Effector memory CD4-positive, alpha-beta T cell (primary cell): ENCODE measurements at places on chromosomes 3 and 15.

DNA sequence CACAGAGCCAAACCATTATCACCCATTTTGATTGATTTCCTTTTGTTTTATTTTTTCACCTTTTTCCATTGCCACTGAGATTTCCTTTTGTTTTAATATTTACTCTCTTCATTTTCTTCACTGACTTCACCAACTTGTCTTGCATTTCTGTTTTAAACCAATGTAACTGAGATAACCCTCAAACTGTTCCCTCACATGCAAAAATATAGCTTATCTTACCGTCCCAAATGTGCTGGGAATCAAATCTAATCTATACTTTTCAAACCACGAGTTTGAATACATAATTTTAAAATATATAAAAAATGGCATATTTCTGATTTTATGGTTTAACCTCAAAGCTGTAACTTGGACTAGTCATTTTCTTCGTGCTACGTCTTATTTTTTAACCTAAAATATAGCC lies 143.8 kb downstream of the PLD1 start:
- DNase-seq, result no peak

- no peak for DNase-seq
Measured at GRCh38 chr3:22475665-22476240, 724.7 kb upstream of the ZNF385D start.

GRCh38 chr3:147299656-147300055 lies 106.7 kb downstream of the ZIC4 start:
- no peak for DNase-seq

DNA sequence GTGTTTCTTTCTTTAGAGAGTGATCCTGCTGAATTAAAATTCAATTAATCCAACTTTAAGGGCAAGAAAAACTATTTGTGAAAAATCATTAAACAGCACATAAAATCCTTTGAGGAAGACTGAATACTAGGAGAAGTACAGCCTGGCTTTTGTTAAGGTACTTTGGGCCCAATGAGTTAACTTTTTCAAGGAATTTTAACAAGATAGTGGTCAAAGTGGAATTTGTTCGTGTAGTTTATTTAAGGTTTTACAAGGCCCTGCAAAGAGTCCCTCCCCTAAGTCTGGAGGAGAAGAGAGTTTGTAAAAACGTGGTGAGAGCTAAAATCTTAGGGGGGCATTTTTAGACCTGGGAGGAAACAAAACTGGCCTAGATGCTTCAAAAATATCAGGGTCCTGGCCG lies 26.0 kb upstream of the TRIM71 start:
- no peak for DNase-seq

DNA sequence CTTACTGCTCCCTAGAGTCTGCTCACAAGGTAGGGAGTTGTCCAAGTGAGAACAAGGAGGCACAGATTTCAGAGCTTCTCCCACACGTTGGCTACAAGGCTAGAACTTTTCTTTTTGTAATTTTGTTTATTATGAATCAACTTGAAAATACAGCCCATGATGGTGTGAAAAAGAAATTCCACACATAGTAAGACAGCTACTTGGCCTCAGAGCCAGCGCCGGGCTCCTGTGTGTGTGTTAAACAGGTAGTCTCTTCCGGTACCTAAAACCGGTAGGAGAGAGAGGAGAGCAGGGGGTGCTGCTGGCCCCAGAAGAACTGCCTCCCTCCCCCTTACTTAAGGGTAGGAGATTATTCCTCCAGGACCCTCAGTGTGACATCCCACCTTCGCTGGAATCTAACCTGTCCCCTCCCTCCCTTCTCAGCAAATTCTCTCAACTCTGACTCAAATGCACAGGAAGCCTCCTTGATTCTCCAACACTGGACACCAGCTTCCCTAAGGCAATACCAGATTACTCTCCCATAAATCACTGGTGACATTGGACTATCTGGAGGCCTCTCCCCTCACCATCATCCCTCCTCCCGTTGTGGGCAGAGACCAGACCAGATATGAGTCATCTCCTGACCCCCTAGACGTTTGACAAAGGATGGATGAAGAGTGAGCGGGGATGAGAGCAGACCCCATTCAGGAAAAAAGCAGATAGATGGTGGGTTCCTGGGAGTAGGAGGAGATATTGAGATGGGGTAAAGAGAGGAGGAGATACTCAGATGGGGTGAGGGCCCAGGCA lies 4.5 kb upstream of the IP6K1 start:
- no peak for DNase-seq

- no peak for DNase-seq
Measured at GRCh38 chr3:193983846-193984818, 151.8 kb upstream of the HES1 start.

DNA sequence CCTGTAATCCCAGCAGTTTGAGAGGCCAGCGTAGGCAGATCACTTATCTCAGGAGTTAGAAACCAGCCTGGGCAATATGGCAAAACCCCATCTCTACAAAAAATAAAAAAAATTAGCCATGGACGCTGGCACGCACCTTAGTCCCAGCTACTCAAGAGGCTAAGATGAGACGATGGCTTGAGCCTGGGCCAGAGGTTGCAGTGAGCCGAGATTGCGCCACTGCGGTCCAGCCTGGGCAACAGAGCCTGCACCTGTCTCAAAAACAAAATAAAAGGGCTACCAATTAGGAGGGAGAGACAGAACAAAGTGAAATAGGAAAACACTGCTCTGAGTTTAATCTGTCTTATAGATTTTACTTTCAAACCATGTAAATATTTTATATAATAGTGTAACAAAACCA lies 33.8 kb downstream of the MSL2 start:
- no peak for DNase-seq

- DNase-seq, result no peak
Measured at GRCh38 chr15:83993591-83993990, 242.0 kb upstream of the GOLGA6L4 start.

DNA sequence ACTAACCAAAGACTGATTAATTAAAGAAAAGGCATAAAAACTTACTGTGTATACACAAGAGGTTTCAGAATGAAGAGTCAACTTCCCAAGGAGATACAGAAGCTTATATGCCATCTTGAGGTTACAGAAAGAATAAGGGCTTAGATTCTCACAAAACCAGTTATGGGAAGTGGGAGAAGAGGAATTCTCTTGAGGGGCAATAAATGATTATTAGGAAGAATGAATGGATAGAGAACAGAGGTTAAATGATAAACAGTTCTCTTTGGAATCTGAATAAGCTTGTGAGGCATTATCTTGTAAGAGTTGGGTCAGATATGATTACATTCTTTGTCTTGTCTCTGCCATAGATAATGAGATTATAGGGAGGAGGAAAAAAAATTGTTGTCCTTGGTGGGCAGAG lies 126.7 kb upstream of the SPATA16 start:
- DNase-seq, result no peak

DNA sequence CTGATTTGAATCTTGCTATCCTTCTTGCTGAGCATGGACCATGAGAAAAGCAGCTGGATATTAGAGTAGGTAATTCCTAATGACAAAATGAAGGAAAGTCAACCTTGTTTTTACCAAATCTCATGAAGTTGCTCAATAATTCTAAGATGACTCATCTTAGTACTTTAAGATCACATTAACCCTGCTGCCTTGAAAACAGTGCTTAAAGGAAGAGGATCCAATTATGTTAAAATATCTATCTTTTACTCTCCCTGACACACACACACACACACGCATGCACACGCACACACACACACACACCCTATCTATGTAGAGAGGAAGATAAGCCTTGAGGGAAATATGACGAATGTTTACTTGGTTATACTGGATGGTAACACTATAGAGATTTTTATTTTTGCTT lies 16.0 kb upstream of the MYO1E start:
- DNase-seq, result no peak

DNA sequence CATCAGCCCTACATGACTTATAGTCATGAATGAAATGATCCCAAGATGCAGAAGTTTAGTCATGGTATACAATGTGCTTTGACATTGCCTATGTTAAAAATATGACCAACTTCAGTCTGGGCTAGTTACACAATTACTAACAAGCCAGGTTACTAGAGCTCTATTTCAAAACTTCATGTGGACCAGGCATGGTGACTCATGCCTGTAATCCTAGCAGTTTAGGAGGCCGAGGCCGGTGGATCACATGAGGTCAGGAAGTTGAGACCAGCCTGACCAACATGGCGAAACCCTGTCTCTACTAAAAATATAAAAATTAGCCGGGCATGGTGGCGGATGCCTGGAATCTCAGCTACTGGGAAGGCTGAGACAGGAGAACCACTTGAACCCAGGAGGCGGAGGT lies 613.0 kb downstream of the CADM2 start:
- no peak for DNase-seq

DNA sequence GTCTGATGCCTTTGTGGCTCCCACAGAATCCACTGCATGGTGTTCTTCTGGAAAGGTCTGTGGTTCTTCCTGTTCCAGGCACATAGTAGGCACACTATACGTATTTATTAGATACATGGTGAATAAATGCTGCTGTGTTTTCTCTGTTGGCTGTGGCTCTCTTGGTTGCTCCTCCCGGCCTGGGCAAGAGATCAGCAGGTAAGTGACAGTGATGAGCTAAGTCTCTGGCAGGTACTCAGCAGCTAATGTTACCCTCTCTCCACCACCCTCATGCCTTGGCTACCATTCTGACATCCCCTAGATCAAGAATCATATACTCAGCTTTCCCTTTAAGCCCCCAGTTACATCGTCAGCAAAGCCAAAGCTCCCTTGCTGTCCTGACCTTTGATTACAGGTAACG lies 8.4 kb downstream of the SV2B start:
- no peak for DNase-seq

DNA sequence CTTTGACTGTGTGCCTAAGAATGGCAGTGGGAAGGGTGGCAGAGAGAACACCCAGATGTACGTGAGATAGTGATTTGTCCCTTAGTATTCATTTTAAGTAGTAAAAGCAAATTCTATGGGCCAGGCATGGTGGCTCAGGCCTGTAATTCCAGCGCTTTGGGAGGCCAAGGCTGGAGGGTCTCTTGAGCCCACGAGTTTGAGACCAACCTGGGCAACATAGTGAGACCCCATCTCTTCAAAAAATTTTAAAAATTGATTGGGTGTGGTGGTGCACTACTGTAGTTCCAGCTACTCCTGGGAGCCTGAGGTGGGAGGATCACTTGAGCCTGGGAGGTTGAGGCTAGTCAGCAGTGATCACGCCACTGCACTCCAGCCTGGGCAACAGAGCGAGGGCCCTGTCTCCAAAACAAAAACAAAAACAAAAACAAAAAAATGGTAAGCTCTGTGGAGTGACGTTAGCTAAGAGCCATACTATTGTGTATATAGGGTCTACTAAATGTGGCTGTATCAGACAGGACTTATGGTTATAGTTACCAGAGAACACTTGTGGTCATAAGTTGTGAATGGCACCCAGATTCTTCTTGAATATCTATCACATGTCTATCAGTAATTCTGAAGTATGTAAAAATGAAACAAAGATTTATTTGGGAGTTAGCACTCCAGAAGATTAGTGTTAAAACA lies 171.5 kb downstream of the TCF12 start:
- DNase-seq, result no peak
